ENCODE measurements at places on chromosomes 12 and 14.

- no peak for DNase-seq
Measured at GRCh38 chr14:35342489-35343010, 50.4 kb downstream of the PSMA6 start.

GRCh38 chr12:65825507-65826352 is 1.4 kb downstream of the HMGA2 start:
- DNase-seq: no peak

GRCh38 chr12:104475271-104475670 is 18.5 kb downstream of the CHST11 start:
- no peak for DNase-seq

DNA sequence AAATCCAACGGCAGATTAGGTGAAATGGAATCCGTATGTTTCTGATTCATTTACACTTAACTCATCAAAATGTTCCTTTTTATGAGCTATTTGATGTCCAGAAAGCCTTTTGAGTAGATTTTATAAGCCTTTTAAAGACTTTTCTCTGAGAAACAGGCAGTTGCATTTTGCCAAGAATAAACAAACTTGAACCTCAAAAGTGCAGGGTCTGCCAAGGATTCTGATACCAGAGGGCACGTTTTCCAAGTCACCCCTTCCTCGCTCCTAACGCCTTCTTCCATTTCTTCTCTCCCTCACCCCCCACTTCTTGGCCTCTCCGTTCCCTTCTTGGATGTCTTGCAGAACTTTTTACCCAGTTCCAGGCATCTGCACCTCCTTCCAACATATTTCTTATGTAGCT is 200.6 kb upstream of the TBX3 start:
- no peak for DNase-seq

DNA sequence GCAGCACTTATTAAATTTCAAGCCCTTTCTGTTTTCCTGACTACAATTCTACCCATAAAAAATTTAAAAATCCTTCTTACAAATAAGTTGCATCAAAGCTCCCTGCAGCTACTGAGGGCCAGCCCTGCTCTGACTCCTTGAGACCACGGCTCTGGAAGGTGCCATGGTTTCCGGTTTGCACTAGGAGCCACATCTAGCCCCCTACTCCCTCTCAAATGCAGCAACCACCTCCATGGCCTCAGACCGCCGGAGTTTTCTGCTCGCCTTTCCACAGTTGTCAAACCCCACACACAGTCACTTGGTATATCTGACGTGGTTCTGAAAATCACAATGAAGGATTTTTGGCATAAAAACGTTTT is 30.1 kb downstream of the P2RX4 start:
- DNase-seq: no peak
